ENCODE measurements at places on chromosomes 12 and 14. TPM values are rescaled to one million over a fixed set of nuclear protein-coding genes. Genes with fewer than 3 reads are reported as not detected.

GRCh38 chr12:55780685-55781084, 36.8 kb downstream of the SARNP start:
- DNase-seq = no peak
- H3K27ac ChIP-seq = peak overlapping the region; percentile 38
- H3K4me3 ChIP-seq = no peak overlapping the region
- peaks cover 40% of the 10 kb centered on the region for H3K36me3 ChIP-seq
- peaks cover 11% of the 10 kb centered on the region for H3K4me1 ChIP-seq

DNA sequence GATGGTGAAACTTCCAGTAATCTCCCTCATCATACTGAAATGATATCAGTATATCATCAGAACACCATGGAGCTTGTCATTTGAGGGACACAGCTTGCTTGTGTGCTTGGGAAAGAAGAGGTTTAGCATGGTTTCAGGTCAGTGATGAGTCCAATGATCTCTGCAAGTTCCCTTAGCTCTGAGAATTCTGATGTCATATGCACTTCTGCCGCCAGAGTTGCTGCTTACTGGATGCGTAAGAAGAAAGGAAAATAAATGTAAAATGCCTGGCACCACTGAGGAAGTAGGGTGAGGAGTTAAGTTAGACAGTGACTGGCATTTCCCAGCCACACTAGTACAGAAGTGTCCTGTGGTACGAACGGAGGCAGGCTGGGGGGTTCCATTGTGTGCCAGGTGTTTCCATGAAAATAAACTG, 22.6 kb downstream of the PRKCH start:
- peak overlapping the region; percentile 82 for H3K4me3 ChIP-seq
- H3K36me3 ChIP-seq = peaks cover 32% of the 10 kb centered on the region
- H3K4me1 ChIP-seq = peaks cover 94% of the 10 kb centered on the region
- no peaks in the 10 kb centered on the region for H3K27me3 ChIP-seq
- peak overlapping the region; percentile 98 for H3K27ac ChIP-seq

- no peaks in the 10 kb centered on the region for H3K27me3 ChIP-seq
- H3K27ac ChIP-seq = no peak overlapping the region
- H3K4me3 ChIP-seq = no peak overlapping the region
- DNase-seq = no peak
- peaks cover 17% of the 10 kb centered on the region for H3K4me1 ChIP-seq
Observed at GRCh38 chr12:52054833-52055730, 3.8 kb downstream of the NR4A1 start.

DNA sequence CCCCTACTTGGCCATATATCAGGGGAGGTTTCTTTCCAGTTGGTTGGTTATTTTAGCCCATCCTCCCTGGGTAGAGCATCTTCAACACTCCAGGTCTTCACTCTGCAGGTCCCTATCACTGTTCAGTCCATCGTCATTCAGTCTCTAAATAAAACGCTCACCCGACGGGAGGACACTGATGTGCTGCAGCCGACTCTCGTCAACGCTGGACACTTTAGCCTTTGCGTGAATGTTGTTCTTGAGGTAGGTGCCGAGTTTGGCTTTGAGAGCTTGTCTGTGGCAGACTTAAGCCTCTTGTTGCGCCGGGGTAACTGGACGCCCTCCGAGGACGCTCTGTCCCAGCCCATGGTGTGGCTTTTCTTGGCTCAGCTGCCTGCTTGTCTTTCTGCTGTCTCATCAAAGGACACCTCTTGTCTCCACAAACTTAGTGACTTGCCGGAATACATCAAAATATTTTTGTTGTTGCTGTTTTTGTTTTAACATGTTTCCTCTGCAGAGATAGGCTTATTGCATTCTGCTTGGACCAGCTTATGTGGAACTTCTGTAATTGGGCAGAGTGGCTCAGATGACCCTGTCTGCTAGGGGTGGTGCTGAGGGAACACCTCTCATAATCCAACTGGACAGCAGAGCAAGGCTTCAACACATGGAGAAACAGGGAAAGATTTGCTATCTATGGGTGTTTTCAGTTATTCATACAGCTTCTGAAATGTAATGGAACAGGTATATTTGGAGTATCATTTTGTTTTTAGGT, 26.5 kb downstream of the TCTN1 start:
- H3K27ac ChIP-seq = no peak overlapping the region
- no peak for DNase-seq
- H3K27me3 ChIP-seq = no peaks in the 10 kb centered on the region
- no peak overlapping the region for H3K4me3 ChIP-seq

- DNase-seq = no peak
- no peaks in the 10 kb centered on the region for H3K4me1 ChIP-seq
- H3K4me3 ChIP-seq = no peak overlapping the region
- H3K27me3 ChIP-seq = no peaks in the 10 kb centered on the region
Observed at GRCh38 chr12:77999074-77999715, 168.5 kb downstream of the NAV3 start.

GRCh38 chr14:21894003-21894897, 220.6 kb upstream of the OR4E1 start:
- H3K27me3 ChIP-seq = no peaks in the 10 kb centered on the region
- no peaks in the 10 kb centered on the region for H3K36me3 ChIP-seq
- H3K4me1 ChIP-seq = peaks cover 25% of the 10 kb centered on the region
- H3K27ac ChIP-seq = peak overlapping the region; percentile 89
- peak; percentile 73 for DNase-seq
- H3K4me3 ChIP-seq = peak overlapping the region; percentile 80

DNA sequence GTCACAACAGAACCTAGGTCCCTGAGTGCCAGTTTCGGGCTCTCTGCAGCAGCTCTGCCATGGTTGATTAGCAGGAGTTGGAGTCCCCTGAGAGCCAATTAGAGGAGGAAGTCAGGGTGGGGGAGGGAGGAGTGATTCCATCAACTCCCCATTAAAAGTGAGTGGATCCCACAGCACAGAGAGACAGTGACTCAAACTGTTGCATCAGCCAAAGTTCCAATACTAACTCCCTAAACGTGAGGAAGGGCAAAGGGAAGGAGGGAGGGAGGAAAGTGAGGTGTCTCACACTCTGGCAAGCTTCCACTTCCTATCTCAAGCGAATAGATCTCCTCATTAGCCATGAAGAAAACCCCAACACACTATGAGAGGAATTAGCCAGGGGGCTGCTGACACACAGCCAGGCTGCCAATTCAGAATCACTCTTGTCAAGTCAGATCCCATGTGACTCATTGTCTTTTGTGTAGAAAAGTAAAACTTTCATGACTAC, 23.6 kb downstream of the OR11H4 start:
- H3K4me3 ChIP-seq = no peak overlapping the region
- peaks cover 14% of the 10 kb centered on the region for H3K36me3 ChIP-seq
- DNase-seq = no peak

DNA sequence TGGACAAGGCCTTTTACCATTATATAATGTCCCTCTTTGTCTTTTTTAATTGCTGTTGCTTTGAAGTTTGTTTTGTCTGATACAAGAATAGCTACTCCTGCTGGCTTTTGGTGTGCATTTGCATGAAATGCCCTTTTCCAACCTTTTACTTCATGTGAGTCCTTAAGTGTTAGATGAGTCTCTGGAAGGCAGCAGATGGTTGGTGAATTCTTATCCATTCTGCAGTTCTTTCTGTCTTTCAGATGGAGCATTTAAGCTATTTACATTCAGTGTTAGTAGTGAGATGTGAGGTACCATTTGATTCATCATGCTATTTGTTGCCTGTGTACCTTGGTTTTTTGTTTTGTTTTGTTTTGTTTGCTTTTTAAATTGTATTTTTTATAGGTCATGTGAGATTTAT, 208.3 kb downstream of the GPHN start:
- no peaks in the 10 kb centered on the region for H3K27me3 ChIP-seq
- peaks cover 33% of the 10 kb centered on the region for H3K36me3 ChIP-seq
- H3K4me1 ChIP-seq = peaks cover 21% of the 10 kb centered on the region

DNA sequence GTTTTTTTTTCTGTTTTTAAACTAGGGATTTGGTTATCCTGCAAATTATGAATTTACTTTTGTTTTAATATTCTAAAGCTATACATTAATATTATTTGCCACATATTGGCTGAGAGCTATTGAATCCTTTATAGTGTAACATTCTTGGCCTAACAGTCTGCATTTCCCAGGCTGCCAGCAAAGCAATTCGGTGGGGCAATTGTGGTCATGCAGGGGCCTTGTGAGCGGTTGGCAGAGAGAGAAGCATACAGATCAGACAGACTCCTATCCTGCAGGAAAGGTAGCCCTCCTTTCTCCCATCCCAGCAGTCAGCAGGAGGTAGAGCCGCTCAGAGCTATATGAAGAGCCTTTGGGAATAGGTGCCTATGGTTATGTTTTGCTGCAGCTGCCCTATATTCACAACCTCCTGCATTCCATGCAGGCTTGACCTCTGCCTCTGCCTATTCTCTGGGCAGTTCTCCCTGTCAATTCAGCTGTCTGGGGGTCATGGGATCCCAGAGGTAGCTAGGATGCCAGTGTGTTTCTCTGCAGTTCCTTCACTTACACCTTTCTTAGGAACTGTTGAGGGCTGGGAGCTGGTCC, 144.7 kb downstream of the GPHN start:
- H3K4me1 ChIP-seq = peaks cover 18% of the 10 kb centered on the region
- H3K4me3 ChIP-seq = no peak overlapping the region
- no peak for DNase-seq
- H3K27ac ChIP-seq = no peak overlapping the region
- H3K36me3 ChIP-seq = peaks cover 15% of the 10 kb centered on the region

- DNase-seq = peak; percentile 18
- H3K36me3 ChIP-seq = peaks cover 4% of the 10 kb centered on the region
- no peak overlapping the region for H3K27ac ChIP-seq
- H3K4me3 ChIP-seq = peak overlapping the region; percentile 47
- peaks cover 11% of the 10 kb centered on the region for H3K4me1 ChIP-seq
- peaks cover 35% of the 10 kb centered on the region for H3K27me3 ChIP-seq
Observed at GRCh38 chr14:35534208-35534872, 376 bp downstream of the INSM2 start.

GRCh38 chr12:43154498-43155045, 397.4 kb downstream of the ADAMTS20 start:
- no peaks in the 10 kb centered on the region for H3K36me3 ChIP-seq
- no peak overlapping the region for H3K4me3 ChIP-seq

DNA sequence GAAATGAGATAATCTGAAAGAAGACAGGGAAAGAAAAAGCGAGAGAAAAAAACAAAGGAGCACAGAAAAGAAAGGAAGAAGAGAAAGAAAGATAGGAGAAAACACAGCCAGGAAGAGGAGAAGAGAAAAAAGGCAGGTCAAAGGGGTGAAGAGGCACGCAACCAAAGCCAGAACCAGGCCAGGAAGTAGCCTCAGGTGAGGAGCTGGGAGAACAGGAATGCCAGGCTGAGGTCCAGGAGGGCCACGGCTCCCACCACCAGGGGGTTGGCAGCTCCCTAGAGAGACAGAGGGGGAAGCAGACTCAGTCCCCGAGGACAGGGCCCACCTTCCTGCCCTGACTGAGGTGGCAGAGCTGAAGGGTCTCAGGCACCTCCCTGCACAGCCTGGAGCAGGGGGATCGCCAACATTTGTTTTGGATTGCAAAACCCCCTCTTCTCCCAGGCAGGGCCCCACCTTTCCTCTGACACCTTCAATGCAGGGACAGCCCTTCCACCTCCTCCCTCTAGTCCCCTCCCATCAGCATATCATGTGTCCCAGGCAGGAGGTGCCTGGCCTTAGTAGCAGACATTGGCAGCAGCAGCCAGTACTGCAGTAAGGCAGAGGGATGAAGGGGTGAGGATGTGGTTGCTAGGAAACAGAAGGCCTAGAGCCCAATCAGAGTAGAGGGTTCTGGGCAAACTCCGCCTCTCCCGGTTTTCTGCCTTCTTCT, 2.0 kb upstream of the AP1G2 start:
- peaks cover 9% of the 10 kb centered on the region for H3K36me3 ChIP-seq
- no peak overlapping the region for H3K27ac ChIP-seq
- H3K4me1 ChIP-seq = peaks cover 25% of the 10 kb centered on the region
- peak; percentile 19 for DNase-seq
- H3K4me3 ChIP-seq = no peak overlapping the region
- no peaks in the 10 kb centered on the region for H3K27me3 ChIP-seq

- no peak for DNase-seq
- H3K36me3 ChIP-seq = no peaks in the 10 kb centered on the region
- no peak overlapping the region for H3K4me3 ChIP-seq
- H3K27ac ChIP-seq = no peak overlapping the region
- H3K27me3 ChIP-seq = no peaks in the 10 kb centered on the region
Observed at GRCh38 chr12:32089586-32089985, 17.1 kb upstream of the BICD1 start.

DNA sequence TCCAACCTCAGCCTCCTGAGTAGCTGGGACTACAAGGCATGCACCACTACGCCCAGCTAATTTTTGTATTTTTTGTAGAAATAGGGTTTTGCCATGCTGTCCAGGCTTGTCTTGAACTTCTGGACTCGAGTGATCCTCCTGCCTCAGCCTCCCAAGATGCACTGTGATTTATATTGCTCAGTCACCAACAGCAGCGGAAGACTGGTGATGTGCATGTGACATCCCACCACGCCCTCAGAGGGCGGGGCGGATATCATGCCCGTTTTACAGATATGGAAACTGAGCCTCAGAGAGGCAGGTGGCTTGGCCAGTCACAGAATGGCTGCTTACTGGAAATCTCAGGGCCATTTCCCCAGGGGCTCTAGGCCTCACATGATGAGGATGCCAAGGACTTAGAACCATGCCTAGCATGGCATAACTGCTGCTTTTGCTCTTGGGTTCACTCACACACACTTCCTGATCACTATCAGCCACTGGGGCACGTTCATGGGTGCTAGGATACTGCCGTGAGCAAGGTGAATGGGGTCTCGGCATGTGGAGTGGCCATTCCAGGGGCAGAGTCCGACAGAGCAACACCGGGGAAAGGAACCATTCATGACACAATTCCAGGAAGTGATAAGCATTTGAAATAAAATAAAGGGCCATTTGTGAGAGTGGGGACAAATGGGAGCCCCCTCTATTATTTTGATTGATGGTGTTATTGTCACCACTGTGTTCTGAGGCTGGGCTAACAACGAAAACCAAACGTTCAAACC, 31.9 kb downstream of the RBM19 start:
- no peak overlapping the region for H3K4me3 ChIP-seq
- H3K4me1 ChIP-seq = peaks cover 6% of the 10 kb centered on the region
- peaks cover 49% of the 10 kb centered on the region for H3K36me3 ChIP-seq
- no peak for DNase-seq

GRCh38 chr12:131950182-131950913, 606 bp downstream of the EP400 start:
- peak overlapping the region; percentile 87 for H3K27ac ChIP-seq
- H3K36me3 ChIP-seq = no peaks in the 10 kb centered on the region
- H3K4me1 ChIP-seq = peaks cover 33% of the 10 kb centered on the region
- H3K27me3 ChIP-seq = no peaks in the 10 kb centered on the region

- H3K27ac ChIP-seq = no peak overlapping the region
- H3K27me3 ChIP-seq = no peaks in the 10 kb centered on the region
- H3K4me3 ChIP-seq = peak overlapping the region; percentile 29
- peaks cover 2% of the 10 kb centered on the region for H3K36me3 ChIP-seq
- peaks cover 32% of the 10 kb centered on the region for H3K4me1 ChIP-seq
Observed at GRCh38 chr14:102592763-102593060, 263 bp downstream of the RCOR1 start.

Gene CD9
- 1.5 TPM for total RNA-seq

Gene GARIN6
- not detected for total RNA-seq

Gene DCTN2
- total RNA-seq = 85.2 TPM

Gene SLC7A8
- 0.83 TPM for total RNA-seq

Gene NUBPL
- 9.1 TPM for total RNA-seq

Gene KRT81
- total RNA-seq = not detected

Gene KLRG1
- total RNA-seq = 4.4 TPM

Gene MYF6
- total RNA-seq = not detected

Gene DLGAP5
- total RNA-seq = 92.7 TPM

Gene STXBP6
- total RNA-seq = not detected

Gene RNASE7
- total RNA-seq = not detected

Data from activated CD4-positive, alpha-beta memory T cell treated with anti-CD3 and anti-CD28 coated beads for 36 hours (primary cell).